Common myeloid progenitor, CD34-positive (primary cell): ENCODE measurements at places on chromosomes 6 and 20.

DNA sequence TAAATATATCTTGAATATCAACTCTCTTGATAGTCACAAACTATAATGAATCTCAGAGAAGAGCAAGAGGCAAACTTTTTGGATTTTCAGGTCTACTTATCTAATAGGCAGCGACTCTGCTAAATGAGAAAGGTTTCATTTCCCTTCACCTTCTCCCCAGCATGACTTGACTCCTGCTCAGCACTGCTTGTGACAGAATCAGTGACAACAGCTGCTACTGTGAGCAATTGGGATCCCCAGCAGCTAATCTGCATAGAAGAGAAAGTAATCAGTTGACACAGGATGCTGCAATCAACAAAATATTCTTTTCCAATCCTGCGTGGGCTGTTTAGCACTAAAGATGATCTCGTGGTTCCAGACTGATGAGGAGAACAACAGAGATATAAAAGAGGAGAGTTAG is 205.5 kb downstream of the MMUT start:
- DNase-seq = no peak

GRCh38 chr6:129567374-129567773 is 142.6 kb downstream of the ARHGAP18 start:
- DNase-seq = peak; percentile 14

DNA sequence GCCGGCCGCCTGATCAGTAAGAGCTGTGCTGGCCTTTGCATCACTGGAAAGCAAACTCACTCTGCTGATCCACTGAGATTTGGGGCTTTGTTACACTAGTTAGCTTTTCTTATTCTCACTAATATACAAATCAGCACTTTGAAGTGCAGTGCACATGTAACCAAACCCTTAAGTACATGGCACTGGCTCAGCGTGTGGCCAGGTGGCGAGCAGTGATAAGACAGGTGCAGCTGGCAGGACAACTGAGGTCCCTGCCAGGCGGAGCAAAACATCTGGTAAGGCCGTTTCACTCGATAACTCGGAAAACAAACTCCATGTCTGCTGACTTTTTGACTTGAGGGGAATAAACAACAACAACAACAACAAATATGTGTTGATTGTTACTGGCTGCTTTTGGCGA is 11.0 kb downstream of the GFRA4 start:
- DNase-seq = no peak

GRCh38 chr6:27177485-27178406 is 69.8 kb upstream of the PRSS16 start:
- DNase-seq = peak; percentile 97

- DNase-seq = peak; percentile 99
These were observed 26.8 kb downstream of the MANBAL start for GRCh38 chr20:37316116-37316774.

GRCh38 chr6:16432075-16433032 is 194.0 kb downstream of the GMPR start:
- DNase-seq = no peak

DNA sequence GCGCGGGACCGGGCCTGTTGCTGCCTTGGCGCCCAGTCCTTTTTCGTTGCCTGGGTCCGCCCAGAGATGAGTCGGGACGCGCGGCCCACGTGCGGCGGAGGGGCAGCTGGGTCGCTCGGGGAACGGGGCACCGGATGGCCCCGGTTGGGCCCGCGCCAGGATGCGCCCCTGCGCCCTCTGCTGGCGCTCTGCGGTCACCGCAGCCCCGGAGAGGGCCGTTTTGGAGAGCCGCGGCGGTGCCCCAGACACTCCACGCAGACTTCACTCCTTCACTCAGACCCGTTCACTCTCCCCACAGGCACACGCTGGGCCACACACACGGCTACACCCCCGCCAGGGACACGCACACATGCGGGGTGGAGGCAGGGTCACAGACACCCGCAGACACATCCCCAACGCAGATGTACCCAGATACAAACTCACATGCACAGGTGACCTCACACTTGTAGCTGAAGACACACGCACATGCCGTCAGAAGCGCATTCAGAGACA is 38.8 kb downstream of the SRC start:
- peak; percentile 74 for DNase-seq

DNA sequence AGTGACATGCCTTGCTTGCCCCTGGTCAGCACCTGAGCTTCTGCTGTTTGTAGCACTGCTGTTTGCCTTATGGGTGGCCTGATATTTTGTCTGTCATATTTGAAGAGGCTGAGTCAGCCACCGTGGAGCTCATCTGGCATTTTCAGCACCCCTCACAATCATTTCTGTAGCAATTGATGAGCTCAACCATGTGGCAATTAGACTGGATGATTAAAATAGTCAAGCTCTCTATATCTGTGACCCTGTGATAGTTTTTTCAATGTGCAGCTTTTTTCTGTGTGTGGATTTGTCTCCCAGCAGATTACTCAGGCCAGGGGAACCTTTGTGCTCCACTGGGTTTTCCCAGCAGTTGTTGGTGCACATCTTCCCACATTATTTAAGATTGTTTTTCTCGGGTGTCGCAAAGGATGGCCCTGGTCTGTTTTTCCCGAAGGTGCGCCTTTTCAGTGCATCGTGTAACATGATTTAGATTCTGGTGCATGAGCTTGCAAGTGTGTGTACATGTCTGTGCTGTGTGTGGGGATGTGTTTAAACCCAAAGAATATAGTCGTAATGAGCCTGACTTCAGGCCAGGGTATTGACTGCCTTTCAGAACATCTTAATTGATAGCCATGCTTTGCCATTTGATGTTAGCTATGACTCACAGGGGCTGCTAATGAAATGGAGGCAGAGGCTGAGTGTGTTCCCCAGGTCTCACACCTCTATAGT is 31.6 kb upstream of the GLP1R start:
- DNase-seq = no peak

- DNase-seq = peak; percentile 99
These were observed 50.9 kb upstream of the EZR start for GRCh38 chr6:158869826-158870648.

GRCh38 chr6:155595284-155595683 is 139.6 kb upstream of the NOX3 start:
- peak; percentile 7 for DNase-seq

DNA sequence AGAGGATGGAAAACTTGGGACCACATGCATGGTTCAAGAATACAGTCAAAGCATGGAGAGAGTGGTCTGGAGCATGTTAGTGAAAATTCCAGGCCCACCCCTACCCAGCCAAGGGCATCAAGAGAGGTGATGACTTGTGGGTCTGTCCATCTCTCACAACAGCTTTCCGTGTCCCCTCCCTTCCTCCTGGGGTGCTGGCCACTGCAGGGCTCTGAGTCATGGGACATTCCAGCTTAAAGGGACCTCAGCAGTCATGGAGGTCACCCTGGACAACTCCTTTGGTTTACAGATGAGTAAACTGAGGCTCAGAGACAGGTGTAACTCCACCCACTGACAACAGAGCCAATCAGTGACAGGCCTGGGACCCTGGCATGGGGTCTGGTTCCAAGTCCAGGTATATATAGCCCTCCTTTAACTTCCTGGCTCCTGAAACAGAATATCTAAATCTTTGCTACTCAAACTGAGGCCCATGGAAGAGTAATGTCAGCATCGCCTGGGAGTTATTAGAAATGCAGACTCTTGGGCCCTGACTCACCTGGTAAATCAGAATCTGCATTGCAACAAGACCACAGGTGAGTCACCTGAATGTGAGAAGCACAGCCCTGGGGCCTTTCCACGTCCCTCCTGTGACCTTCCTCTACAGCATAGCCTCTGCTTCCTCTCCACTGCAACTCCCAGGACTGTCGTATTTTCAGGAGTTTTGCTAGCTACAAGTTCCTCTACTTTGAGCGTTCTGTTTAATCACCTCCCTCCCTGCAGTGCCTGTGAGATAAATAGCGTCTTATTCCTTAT is 170.2 kb downstream of the ZDHHC14 start:
- no peak for DNase-seq

GRCh38 chr6:50714487-50715379 is 1.4 kb downstream of the TFAP2D start:
- DNase-seq = no peak

DNA sequence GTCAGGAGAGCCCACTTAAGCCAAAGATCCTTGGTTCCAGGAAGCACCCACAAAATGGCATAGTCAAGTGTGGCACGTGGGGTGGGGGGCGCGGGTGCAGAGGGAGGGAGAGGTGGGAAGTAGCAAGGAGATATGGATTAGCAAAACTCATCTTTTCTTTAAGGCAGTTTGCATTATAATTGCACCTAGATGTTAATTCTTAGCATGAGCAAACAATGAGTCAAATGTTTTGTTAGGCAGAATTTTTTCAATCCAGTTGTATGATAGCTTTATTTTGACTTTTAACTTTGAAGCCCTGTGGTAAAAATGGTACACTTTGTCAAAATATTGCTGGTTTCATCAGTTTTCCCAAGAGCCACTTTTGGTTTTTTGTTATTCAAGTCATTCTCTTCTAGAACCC is 15.0 kb downstream of the SCAND1 start:
- no peak for DNase-seq

- DNase-seq = no peak
These were observed 30.9 kb upstream of the SLA2 start for GRCh38 chr20:36676701-36677421.

DNA sequence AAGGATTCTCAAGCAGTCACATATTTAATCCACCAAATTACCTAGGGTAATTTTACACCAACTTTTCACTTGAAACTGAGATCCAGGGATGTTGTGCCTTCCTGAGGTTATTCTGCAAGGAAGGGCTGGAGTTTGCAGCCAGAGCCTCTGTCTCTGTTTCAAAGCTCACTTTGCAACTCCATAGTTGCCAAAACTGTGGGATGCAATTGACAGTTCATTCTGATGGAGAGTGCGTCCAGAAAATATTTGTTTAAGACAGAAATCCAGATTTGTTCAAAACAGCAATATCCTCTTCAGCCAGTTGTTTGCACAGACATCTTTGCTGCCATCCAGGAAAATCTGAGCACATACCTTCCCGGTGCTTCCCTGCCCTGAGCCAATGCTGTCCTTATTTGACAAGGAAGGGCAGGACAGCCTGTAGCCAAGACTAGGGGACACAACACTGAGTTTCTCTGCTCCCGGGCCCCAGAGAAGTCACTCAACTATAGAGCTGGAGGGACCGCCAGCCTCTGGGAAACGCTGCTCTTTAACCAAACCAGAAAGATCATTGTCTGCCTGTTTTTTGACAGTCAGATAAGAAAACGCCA is 297.4 kb downstream of the HIVEP2 start:
- no peak for DNase-seq

DNA sequence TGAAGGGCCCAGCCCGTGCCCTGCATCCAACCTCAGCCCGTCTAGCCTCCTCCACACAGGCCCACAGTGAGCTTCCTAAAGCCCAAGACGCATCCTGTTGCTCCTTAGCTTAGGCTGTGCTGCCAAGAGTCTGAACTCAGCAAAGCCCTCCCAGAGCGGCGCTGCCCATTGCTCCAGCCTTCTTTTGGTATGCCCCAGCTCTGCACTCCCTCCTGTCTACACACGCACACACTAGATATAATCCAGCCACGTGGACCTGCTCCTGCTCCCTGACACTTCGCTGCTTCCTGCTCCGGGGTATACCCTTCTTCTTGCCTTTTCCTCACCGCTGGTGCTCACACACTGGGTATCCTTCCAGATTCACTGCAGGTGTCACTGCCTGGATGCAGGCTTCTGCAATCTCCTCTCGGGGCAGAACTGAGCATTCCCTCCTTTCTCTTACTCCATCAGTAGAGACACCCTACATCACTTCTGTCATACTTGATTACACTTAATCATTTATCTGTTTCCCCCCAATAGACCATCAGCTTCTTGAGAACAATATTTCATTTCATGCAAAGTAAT is 23.8 kb downstream of the GABRR2 start:
- no peak for DNase-seq

DNA sequence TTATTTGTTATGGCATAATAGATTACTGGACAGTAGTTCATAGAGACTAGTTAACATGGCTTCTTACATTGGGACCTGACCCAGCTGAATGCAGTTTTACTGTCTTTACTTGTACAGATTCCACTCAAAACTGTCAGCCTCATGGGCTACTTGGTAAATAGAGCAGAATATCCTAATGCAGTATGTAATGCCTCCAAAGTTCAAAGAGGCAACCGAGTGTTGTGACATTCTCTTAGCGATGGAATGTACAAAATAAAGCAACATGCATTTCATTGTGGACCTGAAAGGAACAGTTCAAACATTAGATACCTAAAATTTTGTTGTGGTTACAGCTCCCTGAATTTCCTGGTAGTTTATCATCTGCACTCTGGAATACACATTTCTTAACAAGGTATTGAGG is 29.1 kb upstream of the RGS17 start:
- no peak for DNase-seq

- DNase-seq = no peak
These were observed 293.4 kb upstream of the SPTLC3 start for GRCh38 chr20:12715371-12715770.

DNA sequence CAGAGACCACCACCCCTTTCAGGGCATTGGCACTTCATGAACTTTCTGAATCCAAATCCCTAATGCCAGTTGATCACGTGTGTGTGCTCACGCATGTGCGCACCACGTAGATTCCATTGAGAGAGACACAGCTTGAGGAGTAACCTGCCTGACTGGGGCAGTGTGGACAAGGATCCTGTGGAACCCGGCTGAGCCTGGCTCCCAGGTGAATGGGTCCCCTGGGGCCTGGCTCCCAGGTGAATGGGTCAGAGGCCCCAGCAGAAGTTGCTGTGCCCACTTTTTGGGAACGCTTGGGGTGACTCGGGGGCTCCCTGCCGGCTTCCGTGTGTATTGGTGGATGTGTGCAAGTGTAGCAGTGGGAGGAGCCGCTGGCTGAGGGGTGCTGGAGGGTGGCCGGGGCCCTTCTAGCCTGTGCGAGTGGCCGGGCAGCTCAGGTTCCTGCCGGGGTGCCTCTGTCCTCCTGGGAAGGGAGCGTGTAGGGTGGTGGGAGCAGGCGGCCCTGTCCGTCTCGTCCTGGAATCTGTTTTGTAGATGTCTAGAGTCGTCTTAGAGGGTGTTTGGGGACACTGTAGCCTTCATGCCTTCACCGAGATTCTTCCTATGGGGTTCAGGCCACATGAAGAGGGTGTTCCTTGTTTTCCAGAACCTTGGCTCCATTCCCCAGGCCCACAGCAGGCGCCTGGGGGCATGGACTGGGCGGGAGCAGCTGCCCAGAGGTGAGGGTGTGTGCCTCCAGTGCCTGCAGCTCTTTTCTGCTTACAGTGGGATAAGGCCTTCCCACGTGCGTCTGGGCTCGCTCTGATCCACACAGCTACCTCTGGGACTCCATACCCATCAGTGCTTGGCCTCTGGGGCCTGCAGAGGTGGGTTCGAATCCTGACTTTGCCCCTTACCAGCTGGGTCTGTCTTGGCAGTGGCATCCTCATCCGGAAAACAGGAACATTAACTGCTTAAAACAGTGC is 3.2 kb downstream of the RBM38 start:
- DNase-seq = no peak
